ENCODE measurements at places on chromosomes 4 and X. TPM values are rescaled to one million over a fixed set of nuclear protein-coding genes. Genes with fewer than 3 reads are reported as not detected.

NLRP2B gene
- total RNA-seq: not detected

TMPRSS11D gene
- total RNA-seq: not detected

FABP2 gene
- total RNA-seq: not detected

FHL1 gene
- total RNA-seq: 23.4 TPM

TLR1 gene
- total RNA-seq: 0.32 TPM

CSAG2 gene
- total RNA-seq: not detected
